ENCODE measurements at places on chromosomes 5 and 9.

- DNase-seq = no peak
Observed at GRCh38 chr9:71793386-71794105, 25.2 kb upstream of the CEMIP2 start.

DNA sequence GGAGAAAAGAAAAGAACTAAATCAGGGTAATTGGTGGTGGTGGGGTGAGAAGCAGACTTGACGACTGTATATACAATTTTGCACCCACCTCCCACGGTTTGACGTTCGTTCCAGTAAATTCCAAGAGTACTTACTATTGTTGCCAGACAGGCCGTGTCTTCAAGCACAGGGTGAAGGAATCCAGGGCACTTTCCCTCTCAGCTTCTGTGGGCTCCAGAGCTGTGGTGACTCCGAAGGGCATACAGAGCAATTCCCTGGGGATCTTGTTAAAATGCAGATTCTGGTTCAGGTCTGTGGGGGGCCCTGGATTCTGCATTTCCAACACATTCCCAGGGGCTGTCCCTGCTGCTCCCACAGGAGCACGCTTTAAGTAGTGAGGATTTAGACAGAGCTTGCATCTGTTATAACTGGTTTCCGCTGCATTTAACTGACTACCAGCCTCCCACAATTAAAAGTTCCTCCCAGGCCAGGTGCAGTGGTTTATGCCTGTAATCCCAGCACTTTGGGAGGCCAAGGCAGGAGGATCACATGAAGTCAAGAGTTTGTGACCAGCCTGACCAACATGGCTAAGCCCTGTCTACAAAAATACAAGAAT, 49.3 kb upstream of the FANCC start:
- DNase-seq = no peak

- no peak for DNase-seq
Observed at GRCh38 chr9:132007371-132008025, 72.2 kb downstream of the MED27 start.

GRCh38 chr5:113875096-113875495, 361.6 kb downstream of the YTHDC2 start:
- no peak for DNase-seq

GRCh38 chr5:146580237-146580636, 64.2 kb upstream of the GPR151 start:
- no peak for DNase-seq

DNA sequence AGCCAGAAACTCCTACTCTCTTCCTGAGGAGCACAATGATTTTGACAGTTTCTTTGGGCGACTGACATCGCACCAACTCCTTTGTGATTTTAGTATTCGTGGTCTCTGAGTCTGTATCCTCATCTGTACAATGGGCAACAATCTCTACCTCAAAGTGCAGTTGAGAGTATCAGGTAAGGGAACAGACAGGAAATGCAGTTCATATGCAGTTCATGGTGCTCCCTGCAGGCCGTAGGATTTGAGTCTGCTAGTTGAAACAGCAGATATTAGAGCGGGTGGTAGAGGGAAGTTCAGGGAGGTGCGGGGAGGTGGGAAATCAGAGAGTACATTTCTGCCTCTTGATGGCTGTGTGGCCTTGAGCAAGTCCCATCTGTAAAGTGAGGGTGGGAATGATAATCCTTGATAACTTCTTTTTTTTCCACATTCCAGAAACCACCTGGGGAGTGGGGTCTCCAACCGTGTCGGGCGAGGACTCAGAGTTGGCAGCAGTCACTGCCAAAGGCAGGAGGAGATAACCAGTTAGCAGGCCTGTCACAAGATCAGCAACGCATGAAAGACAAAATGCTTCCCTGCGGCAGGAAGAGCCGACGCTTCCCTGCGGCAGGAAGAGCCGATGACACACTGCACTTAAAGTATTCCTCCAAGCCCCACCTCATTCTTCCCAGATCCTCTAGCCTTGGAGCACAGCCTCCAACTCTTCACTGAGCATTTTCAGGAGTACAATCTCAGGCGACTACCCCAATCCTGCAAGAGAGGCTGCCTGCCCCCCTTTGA, 6.0 kb upstream of the NEK6 start:
- DNase-seq = no peak

GRCh38 chr5:154375329-154376008, 70.3 kb upstream of the SAP30L start:
- no peak for DNase-seq
